ENCODE measurements at places on chromosomes 6 and 20. TPM values are rescaled to one million over a fixed set of nuclear protein-coding genes. Genes with fewer than 3 reads are reported as not detected.

GRCh38 chr6:156392648-156393047 is 384.5 kb upstream of the ARID1B start:
- DNase-seq: no peak

GPR31 gene
- total RNA-seq: not detected

IL17A gene
- total RNA-seq: not detected

- no peak for DNase-seq
Observed at GRCh38 chr6:82910820-82911219, 154.8 kb downstream of the UBE3D start.
